ENCODE measurements at places on chromosomes 7 and 10.

- DNase-seq, result no peak
Measured at GRCh38 chr7:87671-88070, 104.7 kb upstream of the FAM20C start.

DNA sequence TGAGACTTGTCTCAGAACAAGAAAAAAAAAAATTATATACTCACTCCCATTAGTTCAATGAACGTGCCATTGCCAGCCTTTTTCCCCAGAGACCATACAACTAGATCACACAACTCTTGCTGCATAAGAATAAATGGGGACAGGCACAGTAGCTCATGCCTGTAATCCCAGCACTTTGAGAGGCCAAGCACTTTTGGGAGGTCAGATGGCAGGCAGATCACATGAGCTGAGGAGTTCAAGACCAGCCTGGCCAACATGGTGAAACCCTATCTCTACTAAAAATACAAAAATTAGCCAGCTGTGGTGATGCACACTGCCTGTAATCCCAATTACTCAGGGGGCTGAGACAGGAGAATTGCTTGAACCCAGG, 13.6 kb downstream of the PDLIM1 start:
- no peak for DNase-seq

GRCh38 chr7:122302761-122303530, 1.6 kb downstream of the FEZF1 start:
- DNase-seq, result no peak

DNA sequence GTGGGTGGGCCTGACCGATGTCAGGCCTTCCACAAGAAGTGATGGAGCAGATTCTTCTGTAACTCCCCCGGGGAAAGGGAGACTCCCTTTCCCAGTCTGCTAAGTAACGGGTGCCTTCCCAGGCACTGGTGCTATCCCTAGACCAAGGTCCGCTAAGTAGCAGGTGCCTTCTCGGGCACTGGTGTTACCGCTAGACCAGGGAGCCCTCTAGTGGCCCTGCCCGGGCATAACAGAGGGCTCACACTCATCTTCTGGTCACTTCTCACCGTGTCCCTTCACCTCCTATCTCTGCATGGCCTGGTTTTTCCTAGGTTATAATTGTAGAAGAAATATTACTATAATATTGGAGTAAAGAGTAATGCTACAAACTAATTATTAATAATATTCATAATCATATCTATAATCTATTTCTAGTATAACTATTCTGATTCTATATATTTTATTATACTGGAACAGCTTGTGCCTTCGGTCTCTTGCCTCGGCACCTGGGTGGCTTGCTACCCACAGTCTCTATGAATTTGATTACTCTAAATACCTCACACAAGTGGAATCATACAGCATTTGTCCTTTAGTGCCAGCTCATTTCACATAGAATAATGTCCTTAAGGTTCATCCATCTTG, 1378.7 kb downstream of the XPNPEP1 start:
- no peak for DNase-seq

DNA sequence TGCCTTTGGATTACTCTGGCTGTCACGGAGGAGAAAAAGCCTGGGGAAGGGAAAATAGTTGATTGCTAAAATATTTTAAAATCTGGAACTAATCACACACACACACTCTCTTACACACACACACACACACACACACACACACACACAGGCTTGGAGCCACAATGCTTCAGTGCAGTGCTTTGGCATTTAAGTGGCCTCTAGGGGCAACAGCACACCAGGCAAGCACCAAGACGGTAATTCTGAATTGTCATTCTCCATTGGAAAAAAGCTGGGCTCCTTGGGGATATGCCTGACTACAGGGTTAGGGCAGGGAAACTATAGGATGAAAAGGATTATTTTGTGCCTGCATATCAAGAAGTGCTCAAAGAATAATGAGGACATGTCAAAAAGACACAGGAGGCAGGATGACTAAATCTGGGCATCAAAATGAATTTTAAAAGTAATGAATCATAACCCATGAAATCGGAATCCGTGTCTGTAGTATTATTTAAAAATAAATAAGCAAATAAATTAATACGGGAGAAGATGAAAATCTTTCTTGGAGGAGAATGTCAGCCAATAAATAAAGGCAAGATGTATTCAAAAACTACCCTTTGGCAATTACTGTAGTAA, 30.4 kb upstream of the DDC start:
- DNase-seq, result no peak

DNA sequence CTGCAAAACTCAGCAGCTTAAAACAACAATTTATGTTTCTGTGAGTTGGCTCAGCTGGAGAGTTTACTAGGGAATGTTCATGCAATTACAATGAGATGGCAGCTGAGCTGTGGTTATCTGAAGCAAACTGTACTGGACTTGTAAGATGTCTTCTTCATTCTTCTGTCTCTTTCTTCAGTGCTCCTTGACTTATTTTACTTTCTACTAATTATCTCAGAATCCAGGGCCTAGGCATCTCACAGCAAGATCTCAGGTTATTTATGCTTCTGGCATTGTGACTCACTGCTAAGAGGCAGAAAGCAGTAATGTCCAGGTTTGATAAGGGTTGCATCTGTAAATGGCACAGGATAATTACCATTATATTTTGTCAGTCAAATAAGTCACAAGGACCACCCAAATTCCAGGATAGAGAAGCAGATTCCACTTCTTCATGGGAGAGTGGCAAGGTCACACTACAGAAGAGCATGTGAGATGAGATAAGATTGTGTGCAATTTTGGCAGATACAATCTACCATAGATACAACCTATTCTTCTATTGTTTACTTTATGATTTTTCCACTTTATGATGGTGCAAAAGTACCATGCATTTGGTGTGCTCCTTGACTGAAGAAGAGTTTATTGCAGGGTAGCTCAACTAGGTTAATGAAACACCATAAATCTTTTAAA, 16.8 kb downstream of the VIM start:
- no peak for DNase-seq

DNA sequence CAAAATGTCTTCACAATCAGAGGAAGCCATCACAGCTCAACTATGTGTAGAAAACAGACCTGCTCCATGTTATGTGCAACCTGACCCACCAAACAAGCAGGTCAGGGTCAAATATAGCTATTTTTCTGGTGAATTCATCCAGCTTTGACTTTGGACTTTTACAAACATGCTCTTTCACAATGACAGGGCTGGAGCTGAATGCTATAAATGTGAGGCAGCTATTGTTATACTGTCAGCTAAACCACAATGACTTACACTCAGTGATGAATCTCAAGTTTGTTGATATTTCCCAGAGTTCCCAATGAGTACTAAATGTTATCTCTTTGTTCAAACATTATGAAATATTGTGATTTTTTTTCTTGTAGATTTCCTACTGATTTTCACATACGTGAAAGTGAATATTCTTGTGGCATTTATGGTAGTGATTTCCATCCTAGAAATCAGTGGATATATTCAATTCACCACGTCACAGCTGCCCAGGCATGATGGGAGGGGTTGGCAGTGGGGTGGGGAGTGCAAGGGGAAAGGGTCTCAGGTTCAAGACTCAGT, 2.5 kb upstream of the ITIH2 start:
- DNase-seq, result no peak

GRCh38 chr10:72037266-72037665, 51.1 kb downstream of the SPOCK2 start:
- DNase-seq, result no peak

DNA sequence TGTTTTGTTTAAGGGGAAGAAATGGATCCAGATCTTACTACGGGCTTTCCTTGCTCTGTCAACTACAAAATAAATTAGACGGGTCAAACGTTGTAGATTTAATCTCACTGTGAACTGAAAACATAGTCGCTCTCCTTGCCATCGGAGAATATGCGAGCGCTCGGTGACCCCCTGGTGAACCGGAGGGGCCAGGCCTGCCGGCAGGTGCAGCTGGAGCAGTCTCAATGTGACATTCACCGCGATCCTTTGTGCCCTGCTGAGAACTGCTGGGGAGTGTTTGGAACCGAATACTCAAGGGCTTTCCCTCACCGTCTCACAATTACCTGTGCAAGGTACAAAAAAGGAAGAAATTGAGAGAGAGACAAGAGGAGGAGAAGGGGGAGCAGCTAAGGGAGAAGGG, 174.1 kb upstream of the GPR26 start:
- no peak for DNase-seq

DNA sequence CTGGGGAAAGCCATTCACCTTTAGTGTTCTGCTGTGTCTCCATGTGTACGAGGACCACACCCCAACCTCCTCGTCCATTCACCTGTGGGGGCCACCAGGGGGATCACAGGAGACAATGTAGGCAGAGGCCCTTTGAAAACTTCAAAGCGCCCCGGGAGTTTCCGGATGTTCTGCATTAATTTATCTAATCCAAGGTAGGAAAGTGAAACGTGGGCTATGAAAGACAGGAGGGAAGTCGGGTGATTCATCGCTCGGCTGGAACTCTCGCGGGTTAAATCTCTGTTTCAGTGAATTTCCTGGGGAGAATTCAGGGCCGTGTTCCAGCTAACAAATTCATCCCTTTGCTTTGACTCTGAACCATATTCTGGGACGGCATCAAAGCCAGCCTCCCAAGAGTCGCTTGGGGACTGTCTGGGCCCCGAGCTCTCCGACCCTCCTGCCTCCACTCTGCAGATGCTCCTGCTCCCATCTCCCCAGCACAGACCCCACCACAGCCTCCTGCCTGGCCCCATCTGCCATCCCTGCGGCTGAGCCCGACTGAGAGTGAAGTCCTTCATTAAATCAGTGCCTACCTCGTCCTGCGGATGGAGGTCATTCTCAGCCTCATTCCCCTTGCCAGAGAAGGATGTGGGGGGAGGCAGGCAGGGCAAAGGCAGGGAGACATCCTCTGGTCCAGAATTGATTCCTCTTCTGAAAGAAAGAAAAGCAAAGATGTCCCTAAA, 114.1 kb upstream of the CARD11 start:
- no peak for DNase-seq

DNA sequence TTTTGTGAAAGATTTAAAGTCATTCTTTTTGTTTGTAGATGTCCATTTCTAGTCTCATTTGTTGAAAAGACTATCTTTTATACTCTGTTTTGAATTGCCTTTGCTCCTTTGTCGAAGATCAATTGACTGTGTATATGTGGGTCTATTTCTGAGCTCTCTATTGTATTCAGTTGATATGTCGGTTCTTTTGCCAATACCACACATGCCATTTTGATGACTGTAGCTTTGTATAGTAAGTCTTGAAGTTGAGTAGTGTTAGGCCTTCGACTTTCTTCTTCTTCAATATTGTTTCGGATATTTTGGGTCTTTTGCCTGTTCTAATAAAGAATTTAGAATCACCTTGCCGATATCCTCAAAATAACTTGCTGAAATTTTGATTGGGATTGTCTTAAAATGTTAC, 104.5 kb downstream of the CCSER2 start:
- DNase-seq, result no peak

DNA sequence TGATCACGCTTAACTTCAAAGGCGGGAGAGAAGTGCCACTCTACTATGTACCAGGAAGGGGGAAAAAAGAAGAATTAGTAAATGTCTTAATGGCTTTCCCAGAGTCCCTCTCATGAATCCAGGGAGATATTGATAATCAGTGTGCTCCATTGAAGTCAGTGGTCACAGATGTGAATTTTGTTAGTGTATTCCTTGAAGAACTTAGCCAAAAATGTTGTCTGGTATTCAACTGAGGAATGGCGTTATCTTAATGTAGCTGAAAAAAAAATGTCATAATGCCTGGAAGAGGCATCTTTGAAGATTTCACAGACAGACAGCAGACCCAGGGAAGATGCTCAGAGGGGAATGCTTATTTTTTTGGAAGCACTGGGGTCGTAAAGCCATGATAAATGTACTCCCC, 250.4 kb downstream of the WDR11 start:
- DNase-seq, result no peak

DNA sequence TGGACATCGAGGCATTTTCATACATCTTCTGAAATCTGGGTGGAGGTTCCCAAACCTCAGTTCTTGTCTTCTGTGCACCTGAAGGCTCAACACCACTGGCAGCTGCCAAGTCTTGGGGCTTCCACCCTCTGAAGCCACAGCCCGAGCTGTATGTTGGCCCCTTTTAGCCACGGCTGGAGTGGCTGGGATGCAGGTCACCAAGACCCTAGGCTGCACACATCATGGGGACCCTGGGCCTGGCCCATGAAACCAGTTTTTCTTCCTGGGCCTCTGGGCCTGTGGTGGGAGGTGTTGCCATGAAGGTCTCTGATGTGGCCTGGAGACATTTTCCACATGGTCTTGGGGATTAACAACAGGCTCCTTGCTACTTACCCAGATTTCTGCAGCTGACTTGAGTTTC, 62.1 kb downstream of the INPP5A start:
- DNase-seq, result no peak

GRCh38 chr7:55326081-55326835, 38.9 kb upstream of the LANCL2 start:
- DNase-seq, result no peak

DNA sequence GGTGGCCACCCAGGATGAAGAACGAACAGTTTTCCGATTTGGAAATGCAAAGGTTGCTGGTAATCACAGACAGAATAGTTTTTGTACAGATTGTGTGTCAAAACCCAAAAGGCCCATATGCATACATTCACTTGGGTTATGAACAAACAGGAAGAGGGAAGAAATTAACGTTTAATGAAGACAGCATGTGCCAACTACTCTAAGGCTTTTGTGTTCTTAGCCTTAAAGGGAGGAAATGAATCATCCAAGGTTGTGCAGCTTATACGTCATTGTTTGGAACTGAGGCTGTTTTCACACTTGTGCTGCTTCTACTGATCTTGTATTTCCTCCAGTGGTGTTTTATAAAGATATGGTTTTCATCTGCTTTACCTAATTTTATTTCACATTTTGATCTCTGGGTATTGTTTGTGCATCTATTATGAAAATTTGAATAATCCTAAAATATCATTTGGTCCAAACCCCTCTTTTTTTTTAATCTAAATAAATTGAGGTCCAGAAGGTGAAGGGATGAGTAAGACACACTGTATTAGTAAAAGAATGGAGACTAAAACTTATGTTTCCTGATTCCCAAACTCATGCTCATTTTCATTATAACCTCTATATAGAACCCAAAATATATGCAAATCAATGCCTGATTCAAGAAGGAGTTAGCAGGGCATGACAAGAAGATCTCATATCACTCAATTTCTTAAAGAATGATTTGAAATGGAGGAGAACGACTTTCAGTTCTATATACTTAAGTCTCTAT, 373.1 kb downstream of the THSD7A start:
- no peak for DNase-seq

GRCh38 chr10:32963096-32963495, 5.1 kb upstream of the ITGB1 start:
- no peak for DNase-seq

DNA sequence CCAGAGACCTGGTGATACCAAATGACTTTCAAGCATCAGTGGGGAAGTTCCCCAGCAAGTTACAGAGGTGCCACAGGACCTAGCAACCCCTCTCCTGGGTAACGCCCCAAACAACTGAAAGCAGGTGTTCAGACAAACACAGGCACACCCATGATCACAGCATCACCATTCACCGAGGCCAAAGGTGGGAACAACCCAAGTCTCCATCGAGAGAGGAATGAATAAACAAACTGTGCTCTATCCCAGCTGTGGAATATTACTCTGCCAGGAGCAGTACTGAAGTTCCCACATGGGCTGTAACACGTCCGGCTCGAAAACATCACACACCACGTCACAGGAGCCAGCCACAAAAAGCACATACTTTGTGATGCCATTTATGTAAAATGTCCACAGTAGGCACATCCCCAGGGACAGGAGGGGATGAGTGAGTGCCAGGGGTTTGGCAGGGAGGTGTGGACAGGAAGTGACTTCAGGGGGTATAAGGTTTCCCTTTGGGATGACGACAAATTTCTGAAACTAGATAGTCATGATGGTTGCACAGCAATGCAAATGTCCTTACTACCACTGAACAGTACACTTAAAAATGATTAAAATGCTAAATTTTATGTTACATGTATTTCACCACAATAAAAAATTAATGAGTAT, 222.8 kb downstream of the TNS3 start:
- no peak for DNase-seq

GRCh38 chr10:63393050-63393449, 72.7 kb downstream of the JMJD1C start:
- DNase-seq, result no peak

Measured in stimulated activated CD8-positive, alpha-beta memory T cell treated with anti-CD3 and anti-CD28 coated beads, Interleukin-4, amount 100 ng/mL, for 1 hour (primary cell).